ENCODE measurements at places on chromosomes 1 and 21.
A peak's percentile ranks its signal among the peaks of the same experiment; 100 is the strongest.

DNA sequence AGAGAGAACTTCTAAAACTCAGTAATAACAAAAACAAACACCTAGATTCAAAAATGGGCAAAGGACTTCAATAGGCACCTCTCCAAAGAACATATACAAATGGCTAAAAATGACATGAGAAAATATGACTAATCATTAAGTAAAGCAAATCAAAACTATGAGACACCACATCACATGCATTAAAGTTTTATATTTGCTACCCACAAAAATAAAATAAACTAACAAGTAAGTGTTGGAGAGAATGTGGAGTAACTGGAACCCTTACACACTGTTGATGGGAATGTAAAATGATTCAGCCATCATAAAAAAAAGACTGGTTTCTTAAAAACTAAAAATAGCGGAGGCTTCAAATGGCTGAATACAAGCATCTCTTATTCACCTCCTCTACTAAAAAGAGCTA is 262.1 kb upstream of the PKN2 start:
- no peak for DNase-seq

GRCh38 chr1:71294178-71294577 is 213.3 kb upstream of the ZRANB2 start:
- DNase-seq, result no peak

DNA sequence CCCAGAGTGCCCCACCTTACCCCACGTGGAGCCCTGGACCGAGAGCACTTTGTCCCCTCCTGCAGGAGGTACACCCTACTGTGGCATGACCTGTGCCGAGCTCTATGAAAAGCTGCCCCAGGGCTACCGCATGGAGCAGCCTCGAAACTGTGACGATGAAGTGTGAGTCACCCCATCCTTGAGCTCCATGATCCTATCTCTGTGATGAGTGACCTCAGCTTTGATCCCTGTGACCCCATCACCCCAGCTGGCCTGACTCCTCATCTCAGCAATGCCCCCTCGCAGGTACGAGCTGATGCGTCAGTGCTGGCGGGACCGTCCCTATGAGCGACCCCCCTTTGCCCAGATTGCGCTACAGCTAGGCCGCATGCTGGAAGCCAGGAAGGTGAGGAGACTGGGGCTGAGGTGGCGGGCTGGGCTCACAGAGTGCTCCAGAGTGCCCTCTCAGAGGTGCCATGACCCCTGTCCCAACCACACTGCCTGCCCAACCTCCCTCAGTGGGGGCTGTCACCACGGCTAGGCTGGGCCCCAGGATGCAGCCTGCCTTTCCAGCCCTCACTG is 16.2 kb upstream of the MPL start:
- DNase-seq, result no peak

DNA sequence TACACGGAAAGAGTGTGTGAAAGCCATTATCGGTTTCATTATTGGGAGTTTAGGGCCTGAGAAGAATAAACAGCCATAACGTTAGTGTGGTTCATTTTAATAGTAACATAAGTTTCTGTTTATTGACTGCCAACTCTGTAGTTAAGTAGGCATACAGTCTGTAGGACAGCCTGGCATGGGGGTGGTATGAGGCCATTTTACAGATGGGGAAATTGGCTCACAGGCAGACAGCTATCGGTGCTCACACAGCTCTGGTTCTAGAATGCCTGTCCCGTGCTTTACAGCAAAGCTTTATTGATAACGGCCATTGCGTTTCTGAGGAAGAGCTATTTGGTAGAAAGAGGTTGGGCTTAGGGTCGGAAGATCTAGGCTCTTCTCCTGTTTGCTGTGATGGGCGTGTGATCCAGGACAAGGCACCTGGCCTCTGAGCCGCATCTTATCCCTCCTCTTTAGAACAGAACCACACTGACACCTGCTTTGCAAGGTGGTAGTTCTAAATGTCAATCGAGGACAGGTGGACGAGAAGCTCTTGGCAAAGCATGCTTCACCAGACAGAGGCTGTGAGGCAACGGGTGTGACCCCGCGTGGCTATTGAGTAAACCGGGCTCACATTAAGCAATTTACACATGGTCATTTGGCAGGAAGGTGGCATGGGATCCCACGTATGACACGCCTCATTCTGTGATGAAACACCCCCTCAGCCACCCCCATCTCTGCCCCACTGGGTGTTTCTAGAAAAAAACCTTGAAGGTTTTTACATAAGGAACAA is 14.9 kb downstream of the ETS2 start:
- DNase-seq, result no peak

GRCh38 chr1:16276302-16277030 is 39.5 kb upstream of the CPLANE2 start:
- no peak for DNase-seq

GRCh38 chr21:23639721-23640120 is 1967.6 kb downstream of the MRPL39 start:
- DNase-seq, result no peak

- peak; percentile 65 for DNase-seq
Measured at GRCh38 chr1:111214884-111215283, 12.6 kb upstream of the CHI3L2 start.

GRCh38 chr1:115832651-115833050 is 8.3 kb downstream of the NHLH2 start:
- DNase-seq, result no peak

- DNase-seq, result no peak
Measured at GRCh38 chr1:4755301-4755845, 101.0 kb downstream of the AJAP1 start.

DNA sequence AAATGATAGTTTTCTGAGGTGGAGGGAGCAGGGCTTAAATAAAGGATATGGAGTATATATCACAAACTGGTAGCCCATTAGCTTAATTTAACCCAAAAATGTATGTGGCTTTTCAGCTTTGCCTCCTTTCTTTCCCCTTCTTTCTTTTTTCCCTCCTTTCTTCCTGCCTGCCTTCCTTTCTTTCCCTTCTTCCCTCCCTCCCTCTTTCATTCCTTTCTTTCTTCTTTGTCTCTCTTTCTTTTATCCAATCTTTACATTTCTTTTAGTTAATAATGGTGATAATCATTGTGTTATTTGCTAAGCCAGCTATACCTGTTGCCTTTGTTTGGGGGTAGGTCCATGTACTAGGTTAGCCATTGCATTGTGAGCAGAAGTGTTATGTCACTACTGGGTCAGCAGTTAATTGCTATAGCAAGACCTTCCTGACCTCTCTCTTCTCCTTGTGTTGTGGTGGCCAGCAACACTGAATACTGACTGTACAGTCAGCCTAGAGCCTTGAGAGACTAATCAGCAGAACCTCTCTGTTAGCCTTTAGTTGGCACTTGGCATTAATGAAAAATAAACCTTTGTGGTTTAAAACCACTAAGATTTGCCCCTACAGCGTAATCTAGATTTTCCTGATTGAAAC is 5.1 kb downstream of the GORAB start:
- DNase-seq, result no peak

- no peak for DNase-seq
Measured at GRCh38 chr1:68904477-68904876, 407.6 kb upstream of the DEPDC1 start.

DNA sequence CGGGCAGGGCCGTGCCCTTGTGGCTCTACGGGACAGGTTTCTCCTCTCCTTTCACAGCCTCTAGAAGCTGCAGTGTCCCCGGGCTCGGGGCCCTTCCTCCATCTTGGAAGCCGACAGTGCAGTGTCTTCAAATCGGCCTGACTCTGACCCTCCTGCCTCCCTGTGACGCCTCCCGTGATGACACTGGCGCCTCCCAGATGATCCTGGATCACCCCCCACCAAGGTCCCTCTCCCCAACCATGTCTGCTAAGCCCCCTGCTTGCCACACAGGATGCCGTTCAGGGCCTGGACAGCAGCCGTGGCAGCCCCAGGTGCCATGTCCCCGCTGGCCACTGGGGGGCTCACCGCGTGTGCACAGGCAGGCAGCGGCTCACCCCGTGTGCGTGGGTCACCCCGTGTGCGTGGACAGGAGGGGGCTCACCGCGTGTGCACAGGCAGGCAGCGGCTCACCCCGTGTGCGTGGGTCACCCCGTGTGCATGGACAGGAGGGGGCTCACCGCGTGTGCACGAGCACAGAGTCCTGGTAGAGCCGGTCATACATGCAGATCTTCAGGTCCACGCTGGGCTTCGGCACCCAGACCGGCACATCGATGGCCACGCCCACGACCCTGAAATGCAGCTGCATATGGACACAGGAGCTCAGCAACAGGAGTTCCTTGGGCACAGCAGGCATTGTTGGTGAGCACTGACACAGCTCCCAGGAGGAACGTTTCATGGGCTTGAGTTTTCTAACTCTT is 24.9 kb upstream of the TMEM52 start:
- no peak for DNase-seq

GRCh38 chr21:25640202-25640942 is 1.3 kb downstream of the JAM2 start:
- no peak for DNase-seq

- DNase-seq, result no peak
Measured at GRCh38 chr1:241219449-241219848, 137.6 kb downstream of the RGS7 start.

- no peak for DNase-seq
Measured at GRCh38 chr1:50562106-50562505, 138.9 kb upstream of the DMRTA2 start.

Data from thymus (tissue), 14 donors.